Spinal cord (tissue), 10 donors: ENCODE measurements at places on chromosomes 4 and X.
A peak's percentile ranks its signal among the peaks of the same experiment; 100 is the strongest.

GRCh38 chr4:160038615-160039014 lies 935.7 kb downstream of the RAPGEF2 start:
- no peak for DNase-seq

DNA sequence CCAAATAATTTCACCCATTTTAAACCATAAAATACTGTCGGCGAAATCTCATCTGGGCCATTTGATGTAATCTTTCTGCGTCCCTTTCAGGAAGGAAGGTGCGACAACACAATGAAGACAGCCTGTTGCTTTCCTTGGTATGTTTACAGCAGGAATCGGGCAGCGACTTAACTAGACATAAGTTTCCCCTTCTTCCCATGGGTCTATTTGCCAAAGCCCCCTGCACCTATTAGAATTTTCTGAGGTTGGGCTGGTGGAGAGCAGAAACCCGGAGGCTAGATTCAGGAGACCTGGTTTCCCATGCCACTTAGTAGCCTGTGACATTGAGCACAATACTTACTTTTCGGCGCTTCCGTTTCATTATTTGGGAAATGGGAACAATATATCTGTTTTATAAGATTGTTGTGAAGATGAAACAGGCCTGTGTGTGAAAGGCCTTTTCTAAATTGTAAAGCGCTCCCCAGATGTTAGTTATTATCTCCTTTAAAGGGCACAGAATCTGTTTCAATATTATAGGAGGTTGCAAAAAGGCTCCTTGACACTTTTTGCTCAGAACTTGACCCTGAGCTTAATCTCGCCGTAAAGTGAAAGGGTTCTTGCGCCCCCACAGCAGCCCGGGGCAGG lies 552 bp upstream of the AFF1 start:
- DNase-seq, result no peak

DNA sequence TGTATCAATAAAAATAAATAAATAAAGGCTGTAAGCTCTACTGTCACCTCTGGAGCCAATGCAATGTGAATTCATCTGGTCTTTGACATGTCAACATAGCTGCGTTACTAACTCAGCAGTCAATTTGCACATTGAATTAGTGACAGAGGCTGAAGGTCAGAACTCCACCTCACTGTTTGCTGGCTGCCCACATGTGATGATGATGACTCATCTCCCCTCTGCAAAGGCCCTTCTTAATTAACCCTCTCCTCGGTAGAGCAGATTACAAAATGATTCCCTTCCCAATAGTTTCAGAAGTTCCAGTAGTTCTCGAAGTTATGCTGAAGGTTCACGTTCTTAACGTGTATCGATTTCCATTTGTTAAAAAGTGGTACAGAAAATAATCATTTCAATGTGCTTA lies 1626.0 kb upstream of the TENM3 start:
- DNase-seq, result no peak

DNA sequence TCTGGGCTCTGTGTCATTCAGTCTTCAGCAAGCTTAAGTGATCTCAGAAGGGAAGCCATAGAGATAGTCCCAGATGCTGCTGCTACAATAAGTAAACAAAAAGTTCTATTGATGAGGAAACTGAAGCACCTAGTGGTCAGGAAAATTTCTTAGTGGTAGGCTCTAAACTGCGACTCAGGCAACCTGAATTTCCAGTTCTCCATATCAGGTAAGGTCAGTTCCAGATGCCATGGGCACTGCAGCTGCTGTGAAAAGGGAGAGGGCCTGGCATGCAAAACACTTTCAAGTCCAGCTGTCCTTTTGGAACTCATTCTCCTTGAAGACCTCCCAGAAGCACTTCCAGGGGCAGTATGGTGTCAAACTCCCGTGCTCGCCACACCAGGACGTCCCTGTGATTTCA lies 46.2 kb downstream of the REELD1 start:
- DNase-seq, result no peak

DNA sequence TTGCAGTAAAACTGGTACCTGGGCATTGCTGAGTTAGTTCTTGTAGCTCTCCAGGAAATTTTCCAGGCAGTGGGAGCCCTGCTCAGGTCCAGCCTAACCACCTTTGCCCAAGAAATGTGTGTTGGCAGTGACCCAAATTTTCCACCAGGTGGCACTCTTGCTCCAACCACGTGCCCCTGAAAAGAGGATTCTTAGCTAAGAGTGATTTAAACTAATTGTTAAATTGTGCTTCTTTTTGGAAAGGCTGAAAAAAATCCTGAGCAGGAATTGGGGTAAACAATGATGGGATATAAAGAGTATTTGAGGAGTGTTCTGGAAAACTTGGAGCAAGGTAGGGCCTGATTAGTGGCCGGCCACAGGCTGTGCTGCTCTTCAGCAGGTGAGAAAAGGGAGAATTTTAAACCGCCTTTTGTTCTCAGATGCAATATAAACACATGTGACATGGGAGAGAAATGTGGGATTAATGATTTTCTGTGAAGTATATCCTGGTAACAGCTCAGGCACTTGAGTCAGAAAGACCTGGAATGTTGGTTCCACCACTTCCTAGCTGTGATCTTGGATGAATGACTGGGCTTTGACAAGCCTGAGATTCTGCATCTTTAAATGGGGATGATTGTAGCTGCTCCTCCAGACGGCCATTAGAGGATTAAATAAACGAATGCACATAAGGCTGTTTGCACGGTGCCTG lies 219.6 kb downstream of the PTTG2 start:
- DNase-seq, result peak; percentile 93
